Activated CD8-positive, alpha-beta memory T cell treated with anti-CD3 and anti-CD28 coated beads, Interleukin-2, amount 50 U/mL, for 48 hours (primary cell): ENCODE measurements at places on chromosomes 5 and 9.

- no peak for DNase-seq
Observed at GRCh38 chr5:179913461-179913860, 5.8 kb upstream of the TBC1D9B start.

GRCh38 chr9:115004545-115004944 is 74.2 kb upstream of the TNFSF8 start:
- no peak for DNase-seq

GRCh38 chr5:32365623-32366022 is 52.9 kb upstream of the MTMR12 start:
- no peak for DNase-seq

DNA sequence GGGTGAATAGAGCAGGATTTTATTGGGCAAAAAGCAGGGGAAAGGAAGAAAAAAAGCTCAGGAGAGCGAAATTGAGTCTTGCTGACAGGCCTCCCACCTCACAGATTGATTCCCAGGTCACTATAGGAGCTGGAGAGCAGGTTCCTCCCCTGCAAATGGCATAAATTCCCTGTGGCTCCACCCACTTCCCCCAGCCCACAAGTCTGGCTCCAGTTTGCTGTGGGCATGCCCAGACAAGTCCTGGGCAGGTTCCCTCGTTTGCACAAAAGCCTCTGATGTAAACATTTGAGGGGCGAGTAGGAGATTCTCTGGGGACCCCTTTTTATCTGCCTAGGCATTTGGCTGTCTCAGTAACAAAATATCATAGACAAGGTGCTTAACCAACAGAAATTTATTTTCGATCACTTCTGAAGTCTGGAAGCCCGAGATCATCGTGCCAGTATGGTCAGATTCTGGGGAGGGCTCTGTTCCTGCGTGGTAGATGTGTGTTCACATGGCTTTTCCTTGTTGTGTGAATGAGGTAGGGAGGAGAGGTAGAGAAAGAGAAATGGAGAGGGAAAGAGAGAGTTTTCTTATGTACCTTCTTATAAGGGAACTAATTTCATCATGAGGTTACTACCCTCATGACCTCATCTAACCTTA is 614.5 kb downstream of the MAT2B start:
- no peak for DNase-seq

DNA sequence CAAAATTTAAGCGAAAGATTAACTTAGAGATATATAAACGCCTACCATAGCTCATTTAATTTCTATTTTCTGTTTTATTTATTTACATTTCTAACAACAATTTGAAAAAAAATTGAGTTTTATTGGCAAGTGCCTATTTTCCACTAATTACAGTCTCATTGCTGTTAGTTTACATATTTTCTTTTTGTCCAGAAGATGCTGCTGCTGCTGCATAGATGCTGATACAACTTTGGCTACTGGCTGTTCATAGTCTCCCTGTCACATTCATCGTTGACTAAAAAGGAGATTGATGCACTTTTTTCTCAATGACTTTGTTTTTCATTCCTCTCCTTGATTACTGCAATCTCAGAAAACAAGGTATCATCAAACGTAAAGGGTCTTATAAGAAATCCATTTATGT is 235.4 kb downstream of the CDH9 start:
- DNase-seq, result no peak

- no peak for DNase-seq
Observed at GRCh38 chr5:93578813-93579691, 2.0 kb downstream of the NR2F1-AS1 start.

DNA sequence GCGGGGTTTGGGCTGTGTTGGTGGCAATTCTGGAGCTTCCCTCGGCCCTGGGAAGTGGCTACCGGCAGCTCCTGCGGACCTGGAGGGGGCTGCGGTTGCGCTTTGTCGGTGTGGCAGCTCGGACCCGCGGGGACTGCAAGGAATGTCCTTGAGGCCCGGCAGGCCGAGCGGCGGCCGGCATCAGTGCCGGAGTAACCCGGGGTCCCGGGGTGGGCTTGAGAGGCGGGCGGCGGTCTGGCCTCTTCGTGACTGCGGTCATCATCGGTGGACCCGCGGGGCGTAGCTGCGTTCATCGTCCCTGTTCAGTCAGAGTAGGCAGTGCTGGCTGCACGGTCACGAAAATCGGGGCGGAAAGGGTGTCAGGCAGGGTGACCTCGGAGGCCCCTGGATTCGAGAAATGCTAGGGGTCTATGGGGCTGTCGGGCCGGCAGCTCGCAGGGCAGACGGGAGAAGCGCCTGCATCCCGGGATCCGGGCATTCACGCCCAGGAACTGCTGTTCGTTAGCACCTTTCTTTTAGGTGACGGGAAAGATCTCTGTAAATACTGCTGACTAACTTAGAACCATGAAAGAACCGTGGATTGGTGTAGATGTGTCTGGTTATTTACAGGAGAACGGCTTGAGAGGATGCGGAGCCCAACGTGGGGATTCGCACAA is 474 bp downstream of the HMGCR start:
- DNase-seq, result peak; percentile 77

GRCh38 chr5:50694027-50694590 is 27.7 kb downstream of the PARP8 start:
- DNase-seq, result no peak

GRCh38 chr5:173339286-173339685 is 11.1 kb upstream of the STC2 start:
- DNase-seq, result no peak

GRCh38 chr5:63029891-63030290 is 451.3 kb downstream of the LRRC70 start:
- no peak for DNase-seq

DNA sequence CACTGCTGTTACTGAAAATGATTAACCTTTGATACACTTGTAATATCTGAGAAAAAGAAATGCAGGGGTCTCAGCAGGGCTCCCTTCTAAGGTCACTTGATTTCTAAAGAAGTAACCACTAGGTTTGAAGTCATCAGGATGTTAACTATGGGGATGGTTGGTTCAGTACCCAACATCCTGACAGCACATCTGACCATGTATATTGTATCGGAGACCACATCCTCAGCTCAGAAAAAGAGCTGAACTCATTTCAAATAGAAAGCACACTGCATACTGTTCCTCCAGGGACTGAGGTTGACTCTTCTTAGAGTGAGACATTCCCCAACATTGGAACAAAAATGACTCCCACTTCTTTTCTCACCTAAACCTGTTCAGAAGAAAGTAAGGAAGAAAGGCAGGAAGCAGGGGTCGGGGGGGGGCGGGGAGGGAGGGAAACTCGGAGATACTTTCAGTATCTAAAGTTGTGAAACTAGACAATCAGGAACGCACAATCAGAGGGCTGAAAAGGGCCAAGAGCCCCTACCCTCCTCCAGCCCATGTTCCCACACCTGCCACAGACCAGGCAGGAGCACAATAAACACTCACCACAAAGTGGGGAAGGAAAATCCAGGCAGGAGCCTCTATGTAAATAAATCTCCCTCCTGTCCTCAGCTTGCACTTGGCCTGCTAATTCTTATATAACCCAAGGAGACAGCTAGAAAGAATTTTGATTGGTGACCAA is 730 bp upstream of the GZMA start:
- DNase-seq, result no peak

- peak; percentile 89 for DNase-seq
Observed at GRCh38 chr9:136533775-136534157, 12.1 kb downstream of the NOTCH1 start.

GRCh38 chr5:173925449-173926071 is 37.4 kb downstream of the CPEB4 start:
- no peak for DNase-seq

- DNase-seq, result no peak
Observed at GRCh38 chr5:151775025-151775606, 3.4 kb downstream of the G3BP1 start.

DNA sequence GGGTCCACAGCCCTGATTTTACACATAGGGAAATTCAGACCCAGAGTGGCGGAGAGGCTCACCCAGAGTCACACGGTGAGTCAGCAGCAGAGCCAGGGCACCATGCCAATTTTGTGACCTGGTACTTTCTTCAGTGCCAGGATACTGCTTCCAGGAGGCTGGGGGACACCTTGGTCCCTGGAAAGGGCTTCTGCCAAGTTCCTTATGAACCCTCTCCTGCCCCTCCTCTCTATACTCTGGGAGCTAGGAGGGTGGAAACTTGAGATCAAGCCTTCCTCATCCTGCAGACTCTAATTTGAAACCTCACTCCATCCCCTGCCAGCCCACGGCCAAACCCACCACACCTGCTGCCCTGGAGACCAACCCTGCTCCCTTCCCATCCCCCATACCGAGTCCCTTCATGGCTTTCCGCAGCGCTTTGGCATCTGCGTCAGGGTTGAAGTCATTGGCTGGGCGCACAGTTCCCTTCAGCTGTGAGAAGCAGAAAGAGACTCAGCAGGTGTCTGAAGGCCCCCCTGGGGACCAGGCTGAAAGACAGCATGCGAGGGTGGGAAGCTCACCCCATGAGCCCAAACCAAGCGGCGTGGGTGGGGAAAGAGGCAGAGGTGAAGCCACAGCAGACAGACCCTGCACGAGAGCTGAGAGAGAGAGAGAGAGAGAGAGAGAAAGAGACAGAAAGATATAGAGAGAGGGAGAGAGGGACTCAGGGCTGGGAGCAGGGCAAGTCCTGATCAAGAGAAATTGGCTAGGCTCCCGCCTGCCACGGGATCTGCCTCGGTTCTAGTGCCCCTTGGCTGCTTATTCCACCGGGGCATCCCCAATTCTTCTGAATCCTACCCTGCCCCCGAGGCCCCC is 33.5 kb downstream of the ANXA6 start:
- peak; percentile 70 for DNase-seq

GRCh38 chr9:112542593-112543292 is 56.1 kb downstream of the KIAA1958 start:
- DNase-seq, result no peak

GRCh38 chr5:33371660-33372059 is 69.1 kb upstream of the TARS1 start:
- DNase-seq, result no peak

DNA sequence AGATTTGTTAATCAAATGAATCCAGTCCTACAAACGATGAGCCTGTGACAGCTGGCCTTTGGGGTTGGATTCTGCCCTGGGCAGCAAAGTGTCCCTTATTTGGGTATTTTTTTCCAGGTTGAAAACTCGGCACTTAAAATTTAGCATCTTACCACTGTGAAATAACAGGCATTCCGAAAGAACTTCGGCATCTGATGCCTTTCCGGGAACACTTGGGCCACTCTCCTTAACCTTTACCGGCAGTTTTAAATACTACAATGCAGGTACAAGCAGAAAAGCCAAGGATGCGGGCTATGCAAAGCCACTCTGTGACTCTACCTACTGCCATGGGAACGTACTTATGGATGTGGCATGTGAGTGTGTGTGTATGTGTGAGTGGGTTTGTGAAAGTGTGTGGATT is 1.0 kb upstream of the RASGRF2 start:
- DNase-seq, result no peak

DNA sequence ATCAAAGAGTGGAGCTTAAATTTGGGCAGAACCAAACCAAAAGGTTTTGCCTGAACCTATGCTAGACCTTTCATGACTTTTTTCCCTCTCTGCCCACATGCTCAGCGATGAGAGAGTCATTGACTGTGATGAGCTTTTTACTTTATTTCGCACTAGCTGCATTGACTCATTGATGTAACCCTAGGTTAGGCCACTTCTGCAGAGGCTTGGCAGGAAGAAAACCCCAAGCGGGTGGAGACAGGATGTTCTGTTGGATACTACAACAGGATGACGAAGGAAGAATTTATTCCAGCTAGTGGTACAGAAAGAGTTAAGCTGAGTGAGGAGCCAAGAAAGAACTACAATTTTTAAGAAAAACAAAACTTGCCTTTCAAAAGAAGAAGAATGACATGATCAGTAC is 18.4 kb downstream of the AGXT2 start:
- DNase-seq, result no peak
